ENCODE measurements at places on chromosomes 16 and 17.

- DNase-seq: no peak
These were observed 5.5 kb downstream of the CBFB start for GRCh38 chr16:67034487-67034886.

DNA sequence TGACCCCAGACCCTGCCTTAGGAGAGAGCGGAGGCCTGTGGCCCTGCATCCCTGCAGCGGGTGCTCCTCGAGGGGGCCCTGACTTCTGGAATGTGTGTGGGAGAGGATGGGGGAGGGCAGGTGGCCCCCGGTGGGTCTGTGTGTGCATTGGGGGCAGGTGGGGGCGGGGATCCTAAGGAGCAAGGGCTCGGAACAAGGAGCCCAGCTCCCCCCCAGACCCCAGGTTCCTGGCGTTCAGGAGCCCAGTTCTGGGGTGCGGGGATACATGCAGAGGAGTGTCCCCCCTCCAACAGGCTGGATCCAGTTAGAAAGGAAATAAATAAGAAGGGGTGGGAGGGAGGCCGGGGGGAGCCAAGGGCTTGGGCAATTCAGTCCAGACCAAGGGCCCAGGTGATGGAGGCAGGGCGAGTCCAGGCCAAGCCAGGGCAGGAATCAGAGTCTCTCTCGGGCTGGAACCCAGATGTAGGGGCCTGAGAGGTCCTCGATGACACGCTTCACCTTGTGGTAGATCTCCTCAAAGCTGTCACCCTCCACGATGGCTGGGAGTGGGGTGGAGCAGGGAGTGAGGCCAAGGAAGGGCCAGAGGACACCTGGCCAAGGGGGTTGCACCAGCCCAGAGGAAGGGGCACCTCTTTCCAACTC lies 11.2 kb upstream of the ASGR1 start:
- DNase-seq: no peak

DNA sequence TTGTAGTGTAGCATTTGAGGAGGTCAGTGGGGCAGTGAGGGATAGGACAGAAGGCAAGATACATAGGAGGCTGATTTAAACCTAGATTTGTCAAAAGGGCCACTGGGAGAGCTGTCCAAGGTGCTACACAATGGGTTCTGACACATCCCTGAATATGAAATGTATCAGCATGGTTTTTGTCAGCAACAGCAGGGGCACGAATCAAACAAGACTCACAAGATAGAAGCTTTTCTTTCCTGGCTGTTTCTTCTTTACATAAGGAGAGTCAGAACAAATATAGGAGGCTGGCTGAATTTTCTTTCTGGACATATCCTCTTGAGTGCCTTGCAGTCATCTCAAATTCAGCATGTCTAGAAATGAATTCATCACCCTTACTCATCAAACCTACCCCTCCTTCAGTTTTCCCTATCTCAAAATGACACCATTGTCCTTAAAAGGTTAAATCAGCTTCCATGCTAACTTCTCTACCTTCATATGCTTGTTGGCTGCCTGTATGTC lies 130.5 kb downstream of the NPIPB5 start:
- no peak for DNase-seq

GRCh38 chr16:87956365-87957231 lies 5.4 kb downstream of the BANP start:
- DNase-seq: no peak

DNA sequence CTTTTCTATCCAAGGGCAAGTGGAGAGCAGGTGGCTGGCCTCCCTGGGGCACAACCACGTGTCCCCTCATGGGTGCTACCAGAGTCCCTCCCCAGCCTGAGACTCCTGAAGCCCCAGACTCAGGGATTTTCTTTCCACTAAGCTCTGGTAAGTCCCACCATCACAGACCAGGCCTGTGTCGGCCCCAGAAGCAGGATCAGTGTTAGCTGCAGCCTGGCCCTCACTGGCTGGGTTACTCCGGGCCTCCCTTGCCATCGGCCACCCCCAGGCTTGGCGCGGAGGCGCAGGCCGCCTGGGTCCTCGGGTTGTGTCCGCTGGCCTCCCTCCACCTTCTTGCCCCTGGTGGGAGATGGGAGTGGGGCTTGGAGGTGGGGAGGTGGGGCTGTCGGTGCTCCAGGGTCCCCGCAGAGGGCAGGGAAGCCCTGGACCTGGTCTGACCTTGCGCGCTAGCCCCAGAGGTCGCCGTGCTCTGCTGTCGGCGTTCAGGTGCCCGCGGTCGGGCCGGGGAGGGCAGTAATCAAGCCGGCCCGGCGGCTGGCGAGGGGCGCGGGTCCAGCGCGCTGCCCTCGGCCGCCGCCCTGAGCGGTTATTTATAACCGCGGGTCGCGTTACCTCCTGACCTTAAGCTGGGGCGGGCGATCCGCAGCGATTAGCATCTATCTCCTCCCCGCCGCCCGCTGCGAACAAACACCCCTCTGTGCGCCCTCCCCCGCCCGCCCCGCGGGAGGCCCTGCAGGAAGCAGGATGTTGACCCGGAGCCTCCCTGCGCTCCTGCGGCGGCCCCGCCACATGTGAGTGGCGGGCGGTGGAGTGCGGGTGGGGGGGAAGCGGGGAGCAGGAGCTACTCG lies 78.1 kb upstream of the TOB1 start:
- DNase-seq: peak; percentile 95

DNA sequence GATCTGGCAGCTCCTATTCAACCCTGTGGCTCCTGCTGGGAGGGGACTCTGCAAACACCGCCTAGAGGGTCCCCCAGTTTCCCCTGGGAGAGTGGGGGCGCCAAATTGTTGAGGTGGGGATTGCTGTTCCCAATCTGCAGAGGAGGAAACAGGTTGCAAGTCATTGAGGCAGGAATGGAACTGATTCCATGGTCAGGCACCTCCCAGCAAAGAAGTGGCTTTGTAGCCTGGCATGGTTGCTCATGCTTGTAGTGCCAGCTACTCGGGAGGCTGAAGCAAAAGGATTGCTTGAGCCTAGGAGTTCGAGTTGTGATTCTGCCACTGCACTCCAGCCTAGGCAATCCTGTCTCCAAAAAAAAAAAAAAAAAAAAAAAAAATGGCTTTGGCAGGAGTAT lies 198 bp upstream of the PYDC1 start:
- DNase-seq: no peak

DNA sequence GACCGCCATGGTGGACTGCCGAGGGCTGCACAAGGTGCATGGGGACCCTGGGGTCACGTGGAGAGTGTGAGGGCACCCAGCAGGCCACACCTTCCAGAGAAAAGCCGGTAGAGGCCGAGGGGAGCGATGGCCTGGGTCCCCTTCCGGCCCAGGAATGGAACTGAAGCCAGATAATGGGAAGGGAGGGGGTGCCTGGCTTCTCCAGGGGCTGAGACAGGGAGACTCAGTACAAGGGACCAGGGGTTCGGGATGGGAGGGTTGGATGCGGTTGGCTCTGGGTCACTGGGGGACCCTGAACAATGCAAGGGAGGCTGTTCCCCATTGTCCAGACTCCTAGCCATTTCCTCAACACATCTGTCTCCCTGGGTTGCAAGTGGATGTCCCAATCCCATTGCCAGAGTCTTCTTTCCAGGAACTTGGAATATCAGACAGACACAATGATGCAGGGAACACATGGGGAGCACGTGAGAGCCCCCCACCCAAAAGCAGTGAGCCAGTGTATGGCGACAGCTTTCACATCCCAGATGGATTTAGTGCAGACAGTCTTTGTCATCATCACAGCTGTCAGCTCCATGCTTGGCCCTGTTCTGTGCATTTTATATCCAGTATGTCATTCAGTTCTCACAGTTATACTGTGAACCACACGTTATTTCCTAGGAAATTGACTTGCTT lies 23.6 kb upstream of the DNAI2 start:
- no peak for DNase-seq

DNA sequence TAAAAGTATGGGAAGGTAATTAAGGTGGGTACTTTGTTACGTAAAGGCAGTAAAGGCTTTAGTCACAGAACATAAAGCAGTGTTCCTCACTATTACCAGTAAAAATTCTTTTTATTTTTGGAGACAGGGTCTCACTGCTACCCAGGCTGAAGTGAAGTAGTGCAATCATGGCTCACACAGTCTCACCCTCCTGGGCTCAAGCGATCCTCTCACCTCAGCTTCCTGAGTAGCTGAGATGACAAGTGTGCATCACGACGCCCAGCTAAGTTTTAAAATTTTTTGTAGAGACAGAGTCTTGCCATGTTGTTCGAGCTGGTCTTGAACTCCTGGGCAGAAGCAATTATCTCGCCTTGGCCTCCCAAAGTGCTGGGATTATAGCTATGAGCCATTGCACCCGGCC lies 80.5 kb downstream of the CREBBP start:
- no peak for DNase-seq

GRCh38 chr16:74064120-74064735 lies 232.4 kb upstream of the PSMD7 start:
- no peak for DNase-seq

- DNase-seq: no peak
These were observed 3.1 kb downstream of the DHRS11 start for GRCh38 chr17:36594626-36595401.

DNA sequence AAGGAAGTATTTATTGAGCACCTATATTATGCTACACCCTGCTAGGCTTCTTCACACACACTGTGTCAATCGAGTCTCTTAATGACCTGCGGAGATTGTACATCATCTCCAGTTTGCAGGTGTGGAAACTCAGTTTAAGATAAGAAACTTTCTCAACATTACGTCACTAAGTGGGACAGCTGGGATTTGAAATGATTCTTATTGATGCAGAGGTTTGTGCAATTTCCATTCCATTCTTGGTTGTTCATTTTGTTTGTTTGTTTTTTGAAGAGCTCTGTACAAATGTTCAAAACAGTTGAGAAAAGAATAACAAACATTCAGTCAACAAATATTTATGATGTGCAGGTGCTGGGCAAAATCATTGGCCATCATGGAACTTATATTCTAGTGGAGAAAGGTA lies 84.8 kb downstream of the MAP2K6 start:
- DNase-seq: no peak

GRCh38 chr17:61627125-61627524 lies 36.1 kb upstream of the NACA2 start:
- DNase-seq: no peak

DNA sequence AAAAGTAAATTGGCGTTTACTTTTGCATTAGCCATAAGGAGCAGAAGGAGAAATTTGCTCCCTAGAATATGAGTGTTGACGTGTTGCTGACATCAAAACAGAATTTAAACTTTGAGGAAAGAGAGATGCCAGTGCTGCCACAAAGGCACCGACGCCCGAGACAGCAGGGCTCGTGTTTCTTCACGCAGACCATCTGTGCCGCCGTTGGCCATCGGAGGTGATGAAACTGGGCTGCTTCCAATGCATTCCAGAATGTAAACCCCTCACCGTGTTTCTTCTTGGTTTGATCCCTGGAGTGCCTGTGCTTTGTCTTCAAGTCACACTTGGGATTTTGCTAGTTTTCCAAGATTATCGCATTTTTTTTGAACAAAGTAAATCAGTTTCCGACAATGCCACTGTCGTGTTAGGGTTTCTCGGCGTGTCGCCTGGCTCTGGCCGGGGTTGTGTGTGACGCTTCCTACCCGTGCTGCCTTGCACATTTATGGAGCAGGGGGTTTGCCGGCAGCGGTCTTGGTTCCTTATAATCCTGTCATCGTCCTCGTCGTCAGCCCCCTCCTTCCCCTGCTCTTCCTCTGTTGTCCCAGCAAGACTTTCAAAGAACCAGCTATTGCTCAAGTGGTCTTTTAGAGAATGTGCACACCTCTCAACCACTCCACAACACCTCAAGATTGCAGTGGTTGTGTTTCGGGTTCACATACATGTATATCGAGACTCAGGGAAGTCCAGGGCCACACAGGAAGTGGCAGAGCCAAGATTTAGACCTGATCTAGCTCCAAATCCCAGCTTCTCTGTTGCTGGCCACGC lies 103.9 kb downstream of the METRNL start:
- DNase-seq: peak; percentile 15
